Osteocyte (in vitro differentiated cells): ENCODE measurements at places on chromosomes 7 and 10. TPM values are rescaled to one million over a fixed set of nuclear protein-coding genes. Genes with fewer than 3 reads are reported as not detected.

Gene DUSP5
- 11.0 and 16.1 TPM in 2 replicates for total RNA-seq

DNA sequence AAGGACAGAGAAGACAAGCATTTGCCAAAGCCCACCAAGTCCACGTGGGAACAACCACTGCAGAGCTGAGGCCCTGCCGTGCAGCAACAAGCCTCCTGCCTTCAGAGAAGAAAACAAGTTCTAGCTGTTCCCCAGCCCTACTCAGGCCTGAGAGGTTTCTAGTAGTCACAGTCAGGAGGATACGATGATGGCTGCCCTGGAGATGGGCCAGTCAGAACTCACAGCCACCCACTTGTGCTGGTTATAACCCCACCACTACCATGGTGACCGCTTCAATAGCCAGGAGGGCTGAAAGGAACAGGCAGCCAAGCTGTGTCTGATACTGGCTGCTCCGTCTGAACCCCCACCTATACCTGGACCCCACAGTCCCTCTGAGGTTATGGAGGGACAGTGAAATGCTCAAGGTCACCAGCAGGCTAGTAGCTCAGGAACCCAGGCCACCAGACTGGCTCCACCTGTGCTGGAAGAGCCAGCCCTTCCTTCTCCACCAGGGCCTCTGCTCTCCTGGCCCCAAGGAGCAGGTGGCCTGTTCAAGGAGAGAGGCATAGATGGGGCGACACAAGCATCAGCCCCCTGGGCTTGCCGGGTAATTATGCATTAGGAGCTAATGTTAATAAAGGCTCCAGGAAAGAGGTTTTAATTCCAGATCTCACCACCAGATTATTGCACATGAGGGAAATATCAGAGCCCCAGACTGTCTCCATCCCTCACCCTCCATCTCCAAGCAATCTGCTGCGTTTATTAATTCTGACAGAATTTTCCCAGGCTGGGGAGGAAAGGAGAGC, 125.8 kb upstream of the PCBD1 start:
- DNase-seq, result no peak

GRCh38 chr10:11604865-11605650, 6.4 kb downstream of the USP6NL start:
- DNase-seq, result no peak

DNA sequence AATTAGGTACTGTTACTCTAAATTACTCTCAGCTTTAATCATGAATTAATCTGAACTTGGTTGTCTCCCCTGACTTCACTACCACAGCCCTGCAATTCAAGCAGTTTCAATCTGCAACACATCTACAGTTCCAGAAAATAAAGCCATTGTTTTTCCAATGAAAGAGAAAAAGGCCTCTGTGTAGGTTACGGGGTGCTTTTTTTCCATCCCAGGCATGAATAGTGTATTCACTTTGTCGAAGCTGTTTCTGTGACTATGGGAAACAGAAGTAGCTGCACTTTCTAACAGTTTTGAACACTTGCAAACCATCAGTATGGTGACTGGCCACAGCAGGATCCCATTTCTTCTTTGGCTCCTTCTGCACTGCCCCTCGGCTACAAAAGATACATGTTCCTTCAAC, 460.2 kb downstream of the GRM8 start:
- DNase-seq, result no peak

GRCh38 chr7:49483142-49483541, 290.3 kb upstream of the VWC2 start:
- no peak for DNase-seq

GRCh38 chr7:137696988-137697387, 149.8 kb downstream of the DGKI start:
- DNase-seq, result no peak

- DNase-seq, result no peak
Observed at GRCh38 chr7:47444376-47445098, 137.4 kb downstream of the TNS3 start.

Gene PTPRN2
- total RNA-seq, result 0.50 and 0.59 TPM in 2 replicates

Gene ENTPD7
- 21.7 and 22.8 TPM in 2 replicates for total RNA-seq
